ENCODE measurements at places on chromosomes 2 and 18.

GRCh38 chr18:62327977-62328376, 2.9 kb downstream of the TNFRSF11A start:
- no peak for DNase-seq

- DNase-seq: peak; percentile 48
Measured at GRCh38 chr2:25342372-25343186, 854 bp upstream of the DNMT3A start.

DNA sequence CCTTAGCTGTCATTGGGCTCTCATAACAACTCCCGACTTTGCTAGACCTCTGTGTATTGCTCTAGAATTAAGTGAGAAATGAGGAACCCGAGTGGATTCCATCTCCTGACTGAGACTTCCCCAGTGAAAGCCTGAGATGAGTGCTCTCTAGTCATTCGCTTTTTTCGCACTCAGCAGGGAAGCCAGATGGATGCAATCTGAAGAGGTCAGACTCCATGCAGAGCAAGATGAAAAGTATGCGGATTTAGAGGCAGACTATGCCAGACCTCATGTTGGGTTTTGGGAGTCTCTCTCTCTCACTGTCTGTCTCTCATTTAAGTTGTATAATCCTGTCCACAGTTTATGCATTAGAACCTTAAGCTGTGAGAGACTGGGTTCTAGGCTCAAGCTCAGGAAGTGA, 88.6 kb downstream of the SLC5A7 start:
- DNase-seq: no peak

- DNase-seq: no peak
Measured at GRCh38 chr2:163681745-163682144, 54.1 kb downstream of the FIGN start.

DNA sequence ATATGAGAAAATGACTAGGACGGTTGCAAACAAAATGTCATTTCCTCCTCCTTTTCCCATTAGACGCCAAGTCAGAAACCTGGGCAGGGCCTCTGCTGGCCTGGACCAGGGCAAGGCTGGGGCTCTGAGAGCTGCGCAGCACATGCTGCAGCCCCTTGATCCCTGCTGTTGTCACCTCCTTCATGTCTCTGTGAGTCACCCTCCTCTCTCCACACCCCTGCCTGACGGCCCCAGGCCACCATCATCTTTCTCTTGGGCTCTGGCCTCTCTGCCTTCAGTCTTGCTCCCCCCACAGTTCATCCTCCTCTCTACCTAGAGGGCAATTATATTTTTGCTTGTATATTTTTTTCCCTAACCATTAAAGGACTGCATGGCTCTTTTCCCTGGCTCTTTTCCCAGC, 10.0 kb downstream of the FLACC1 start:
- DNase-seq: no peak

DNA sequence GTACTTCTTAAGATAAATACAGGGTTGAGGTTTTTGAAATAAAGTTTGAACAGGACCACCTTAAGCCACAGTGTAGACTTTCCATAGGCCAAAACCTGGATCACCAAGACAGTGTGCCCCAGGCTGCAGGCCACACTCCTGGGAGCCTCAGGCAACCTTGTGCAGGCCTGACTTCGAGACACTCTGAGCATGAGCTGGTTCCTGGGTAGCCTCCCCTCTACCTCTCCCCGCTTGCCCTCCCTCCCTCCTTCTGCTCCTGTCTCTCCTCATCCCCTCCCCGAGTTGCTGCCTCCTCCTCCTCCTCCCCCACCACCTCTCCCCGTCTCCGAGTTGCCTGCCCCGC, 10.6 kb upstream of the PROC start:
- DNase-seq: no peak

DNA sequence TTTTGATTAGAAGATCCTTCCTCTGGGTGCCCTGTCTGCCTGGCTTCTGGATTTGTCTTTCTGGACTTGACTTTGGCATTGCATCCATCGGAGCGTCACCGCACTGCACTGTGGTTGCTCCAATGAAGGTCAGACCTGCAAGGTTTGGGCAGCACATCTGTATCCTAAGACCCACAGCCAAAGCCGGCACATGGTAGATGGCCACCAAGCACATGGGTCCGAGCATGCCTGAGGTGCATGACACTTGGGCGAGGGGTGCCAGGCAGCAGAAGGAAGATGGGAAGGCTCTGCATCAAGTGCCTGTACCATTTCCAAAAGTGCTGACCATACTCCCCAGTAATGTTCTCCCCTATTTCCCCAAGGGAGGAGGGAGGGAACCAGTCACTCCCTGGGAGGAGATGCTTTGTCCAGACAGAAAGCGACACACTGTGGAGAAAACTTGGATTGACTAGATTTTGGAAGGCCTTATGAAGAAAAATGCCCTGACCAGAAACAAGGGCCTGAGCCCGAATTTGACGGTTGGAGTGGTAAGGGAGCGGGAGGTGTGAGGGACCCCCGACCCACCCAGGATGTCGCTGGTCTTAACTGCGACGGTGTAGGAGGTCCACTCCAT, 149.9 kb downstream of the LOXHD1 start:
- DNase-seq: no peak

DNA sequence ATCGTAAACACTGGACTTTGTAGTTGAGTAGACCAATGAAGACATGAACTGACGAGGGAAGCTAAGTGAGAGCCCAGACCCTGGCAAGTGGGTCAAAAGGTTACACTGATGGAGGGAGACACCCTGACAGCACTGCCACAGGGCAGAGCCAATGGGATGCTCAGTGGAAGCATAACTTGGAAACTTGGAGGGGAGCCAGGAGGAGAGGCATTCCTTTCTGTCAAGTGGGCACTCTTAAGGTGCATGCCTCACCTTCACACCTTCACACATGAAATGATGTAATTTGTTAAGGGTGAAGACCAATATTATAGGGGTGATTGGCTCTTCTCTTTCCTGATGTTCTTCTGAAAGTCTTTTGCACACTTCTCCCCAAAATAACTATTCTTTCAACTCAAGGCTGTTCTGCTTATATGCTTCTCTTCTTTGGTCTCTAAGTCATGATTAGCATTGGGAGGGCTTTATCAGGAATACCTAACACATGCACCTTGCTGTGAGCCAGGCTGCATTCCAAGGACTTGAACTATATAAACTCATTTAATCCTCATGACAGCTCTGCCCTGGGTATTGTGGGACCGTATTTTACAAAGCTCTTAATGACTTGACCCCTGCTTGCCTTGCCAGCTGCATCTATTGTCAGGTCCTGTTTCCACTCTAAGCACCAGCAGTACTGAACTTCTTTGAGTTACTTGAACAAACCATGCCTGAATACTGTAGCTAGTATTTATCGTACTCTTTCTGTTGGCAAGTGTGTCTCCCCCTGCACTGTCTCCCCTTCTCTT, 19.0 kb downstream of the RPL37A start:
- DNase-seq: no peak

DNA sequence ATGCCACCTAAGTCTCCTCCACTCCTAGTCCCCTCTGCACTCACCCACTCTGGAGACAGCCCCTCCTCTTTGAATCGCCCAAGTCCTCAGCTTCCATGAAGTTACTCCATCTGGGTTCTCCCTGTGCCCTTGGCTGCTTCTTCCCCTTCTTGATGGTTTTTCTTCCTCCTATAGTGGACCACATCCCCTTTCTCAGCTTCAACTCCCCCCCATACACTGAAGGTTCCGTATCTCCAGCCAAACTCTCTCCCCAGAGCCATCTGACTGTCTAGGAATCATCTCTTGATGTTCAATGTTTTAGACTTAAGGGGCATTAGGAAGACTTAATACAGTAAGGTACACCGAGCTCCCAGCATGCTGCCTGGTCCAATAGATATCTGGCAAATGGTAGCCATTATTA, 39.6 kb downstream of the EMX1 start:
- DNase-seq: no peak

DNA sequence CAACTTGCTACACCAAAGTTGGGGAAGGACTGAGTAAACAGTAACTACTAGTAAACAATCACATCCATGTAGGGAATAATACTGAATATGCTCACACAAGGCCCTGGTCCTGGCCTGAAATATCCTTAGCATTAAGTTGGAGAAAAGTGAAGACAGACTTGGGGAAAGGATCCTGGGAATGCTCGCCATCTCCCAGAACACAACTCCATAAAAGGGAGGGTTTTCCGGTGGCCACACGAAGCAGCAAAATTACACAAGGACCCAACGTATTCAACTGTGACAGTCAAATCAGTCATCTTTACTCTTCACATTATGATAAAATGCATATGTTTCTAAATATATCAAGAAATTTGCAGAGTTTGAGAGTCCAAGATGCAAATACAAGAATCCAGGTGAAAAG, 7.3 kb downstream of the NEMP2 start:
- no peak for DNase-seq

DNA sequence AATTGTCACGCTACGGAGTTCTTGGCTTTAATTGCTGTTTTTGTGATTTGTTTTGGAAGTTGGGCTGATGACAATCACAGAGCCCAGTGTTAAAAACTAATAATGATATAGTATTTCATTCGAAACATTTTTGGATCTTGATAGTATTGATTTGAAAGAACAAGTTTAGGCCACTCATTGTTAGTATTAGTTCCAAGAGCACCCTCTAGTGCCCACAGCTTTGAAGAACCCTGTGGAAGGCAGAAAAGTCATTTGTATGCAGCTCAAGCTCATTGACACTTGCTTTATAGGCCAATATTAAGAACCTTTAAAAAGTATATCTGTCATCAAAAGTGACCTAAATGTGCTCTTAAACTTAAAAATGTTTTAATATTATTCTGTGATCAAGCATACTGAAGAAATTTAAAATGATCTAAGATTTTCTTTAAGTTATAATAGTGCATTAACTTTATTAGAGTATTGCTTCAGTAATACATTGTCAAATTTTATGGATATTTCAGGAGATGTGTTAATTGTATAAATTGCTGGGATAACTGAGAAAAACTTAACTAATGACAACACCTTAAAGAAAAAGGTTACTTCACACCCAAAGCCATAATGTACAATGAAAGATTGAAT, 191.0 kb downstream of the GRB14 start:
- DNase-seq: peak; percentile 69

- DNase-seq: no peak
Measured at GRCh38 chr2:219630770-219631405, 3.5 kb downstream of the SLC4A3 start.

- DNase-seq: no peak
Measured at GRCh38 chr2:84880395-84880644, 564 bp downstream of the TRABD2A start.

GRCh38 chr2:98470851-98471255, 26.2 kb downstream of the INPP4A start:
- no peak for DNase-seq

DNA sequence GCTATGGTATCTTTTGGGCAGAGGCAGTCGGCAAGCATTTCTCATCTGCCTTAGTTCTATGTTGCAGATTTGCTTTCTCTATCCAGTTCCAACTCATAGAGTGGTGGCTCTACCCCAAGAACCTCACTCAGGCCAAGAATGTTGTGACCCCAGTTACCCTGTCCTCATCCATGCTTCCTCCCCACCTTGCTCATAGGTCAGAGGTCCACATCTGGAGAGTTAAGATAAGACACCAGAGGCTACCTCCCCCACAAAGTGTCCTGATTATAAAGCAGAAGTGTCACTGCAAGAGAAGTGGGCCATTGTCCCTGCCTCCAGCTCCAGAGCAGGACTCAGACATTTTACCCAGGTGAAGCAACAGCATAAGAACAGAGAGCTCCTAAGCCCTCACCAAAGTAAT, 276.8 kb upstream of the CHST9 start:
- no peak for DNase-seq

DNA sequence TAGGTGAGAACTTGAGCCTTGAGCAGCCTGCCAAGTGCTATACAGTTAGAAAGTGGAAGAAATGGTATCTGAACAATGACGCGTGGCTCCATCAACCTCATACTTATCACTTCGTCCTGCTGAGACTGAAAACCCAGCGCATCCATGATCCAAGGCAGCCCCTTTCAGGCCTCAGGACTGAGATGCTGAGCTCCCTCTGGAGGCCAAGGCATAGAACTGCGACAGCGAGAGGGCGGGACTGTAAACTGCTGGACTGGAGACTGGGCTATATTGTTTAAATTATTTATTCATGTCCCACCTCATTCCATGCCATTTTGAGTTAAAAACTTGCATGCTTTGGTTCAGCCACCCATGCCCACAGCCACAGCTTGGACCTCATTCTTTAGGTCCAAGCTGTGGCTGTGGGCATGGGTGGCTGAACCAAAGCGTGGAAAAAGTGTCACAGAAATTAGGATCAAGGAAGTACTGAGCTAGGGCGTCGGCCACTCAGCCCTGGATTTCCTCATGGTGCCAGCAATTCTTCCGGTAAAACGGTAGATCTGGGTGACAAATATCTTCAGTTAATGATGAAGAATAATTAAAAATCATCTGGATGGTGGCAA, 195.5 kb downstream of the L3MBTL4 start:
- DNase-seq: peak; percentile 20

GRCh38 chr2:32874931-32875330, 71.8 kb upstream of the LTBP1 start:
- DNase-seq: no peak

All from NCI-H748 treated with DMSO at 0.1 percent for 48 hours (cell line).